ENCODE measurements at places on chromosomes 4 and X. TPM values are rescaled to one million over a fixed set of nuclear protein-coding genes. Genes with fewer than 3 reads are reported as not detected.
A peak's percentile ranks its signal among the peaks of the same experiment; 100 is the strongest.

DNA sequence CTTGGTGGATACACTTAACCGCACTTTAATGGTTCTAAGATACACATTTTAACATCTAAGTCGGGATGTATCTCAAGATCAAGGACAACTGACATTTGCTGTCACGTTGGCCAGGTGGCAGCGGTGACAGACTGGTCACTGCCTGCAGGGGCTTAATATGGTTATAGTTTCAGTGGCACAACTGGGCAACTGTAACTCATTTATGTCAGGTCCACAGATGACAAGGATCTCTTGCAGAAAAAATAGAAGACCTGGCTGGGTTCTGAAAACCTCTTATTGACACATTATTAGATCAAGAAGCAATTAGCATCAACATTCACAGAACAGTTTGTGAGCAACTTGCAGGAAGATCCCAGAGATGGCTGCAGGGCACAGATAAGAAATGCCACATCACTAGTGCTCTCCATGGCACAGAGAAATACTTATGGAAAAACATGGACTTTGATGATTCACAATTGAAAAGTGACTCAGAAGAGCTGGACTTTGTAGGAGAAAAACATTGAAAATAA, 99.6 kb upstream of the SORBS2 start:
- H3K36me3 ChIP-seq: no peaks in the 10 kb centered on the region
- DNase-seq: no peak

Gene PCDH18
- polyA plus RNA-seq: 12.3 TPM

GRCh38 chrX:118807151-118808017, 16.2 kb upstream of the ZCCHC12 start:
- no peaks in the 10 kb centered on the region for H3K4me1 ChIP-seq
- no peak overlapping the region for H3K27ac ChIP-seq
- no peaks in the 10 kb centered on the region for H3K36me3 ChIP-seq

Gene ZNF182
- polyA plus RNA-seq: 3.2 TPM

DNA sequence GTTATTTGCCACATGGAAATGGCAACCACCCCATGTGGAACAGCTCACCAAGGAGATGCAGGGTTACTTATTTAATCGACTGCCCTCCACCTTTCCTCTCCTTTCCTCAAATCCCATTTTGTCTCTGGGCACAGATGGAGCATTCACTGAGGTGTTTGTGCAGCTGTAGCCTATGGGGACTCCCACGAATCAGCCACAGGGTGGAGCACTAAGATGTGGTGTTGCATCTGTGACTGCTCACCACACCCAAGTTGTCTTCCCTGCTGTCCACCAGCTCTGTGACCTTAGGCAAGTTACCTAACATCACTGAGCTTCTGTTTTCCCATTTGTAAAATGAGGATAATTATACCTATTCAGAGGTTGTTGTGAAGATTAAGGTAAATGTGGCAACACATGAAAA, 252.4 kb upstream of the CPEB2 start:
- H3K36me3 ChIP-seq: no peaks in the 10 kb centered on the region
- H3K27me3 ChIP-seq: no peaks in the 10 kb centered on the region
- DNase-seq: peak; percentile 68
- H3K27ac ChIP-seq: no peak overlapping the region
- H3K4me1 ChIP-seq: no peaks in the 10 kb centered on the region

GRCh38 chr4:19300213-19300612, 951.5 kb upstream of the SLIT2 start:
- H3K36me3 ChIP-seq: no peaks in the 10 kb centered on the region
- no peak overlapping the region for H3K27ac ChIP-seq
- no peaks in the 10 kb centered on the region for H3K27me3 ChIP-seq
- DNase-seq: no peak
- no peak overlapping the region for H3K4me3 ChIP-seq

DNA sequence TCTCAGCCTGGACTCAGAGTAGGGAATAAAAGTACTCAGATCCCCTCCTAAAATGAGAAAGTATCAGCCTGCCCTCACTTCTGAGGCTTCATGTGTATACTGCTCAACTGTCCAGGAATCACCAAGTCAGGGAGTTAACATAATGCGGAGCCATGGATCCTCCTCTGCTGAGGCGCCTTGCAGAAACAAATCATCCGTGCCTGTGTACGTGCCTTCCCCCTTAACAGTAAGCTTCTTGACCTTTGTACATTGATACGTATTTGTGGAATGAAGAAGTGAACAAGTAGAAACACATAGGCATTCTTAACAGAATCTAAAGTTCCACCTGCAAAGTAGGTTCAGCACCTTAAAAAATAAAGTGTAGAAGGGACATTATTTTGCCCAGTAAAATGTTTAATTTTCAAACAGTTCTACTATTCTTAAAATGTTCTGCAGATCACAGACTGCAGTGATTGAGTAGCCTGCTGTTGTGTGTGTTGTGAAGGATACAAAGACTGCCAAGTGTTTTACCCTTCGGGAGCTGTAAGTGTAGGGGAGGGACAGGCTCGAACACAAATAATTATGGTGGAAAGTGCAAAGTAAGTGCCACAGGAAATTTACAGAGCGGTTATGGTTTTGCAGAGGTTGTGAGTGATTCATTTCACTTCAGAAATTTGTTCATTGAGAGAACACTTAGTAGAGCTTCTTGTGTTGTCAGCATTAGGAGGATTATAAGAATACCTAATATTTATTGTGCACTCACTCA, 61.9 kb downstream of the ARHGAP10 start:
- H3K27me3 ChIP-seq: no peaks in the 10 kb centered on the region
- no peaks in the 10 kb centered on the region for H3K36me3 ChIP-seq
- no peak for DNase-seq

- peak overlapping the region; percentile 75 for H3K4me3 ChIP-seq
- H3K27me3 ChIP-seq: no peaks in the 10 kb centered on the region
- DNase-seq: peak; percentile 66
- H3K36me3 ChIP-seq: no peaks in the 10 kb centered on the region
Observed at GRCh38 chr4:145935253-145936141, 3.1 kb downstream of the ZNF827 start.

Gene OCIAD1
- 141 TPM for polyA plus RNA-seq

Gene CYP4V2
- 11.4 TPM for polyA plus RNA-seq

Gene CCDC158
- 39.2 TPM for polyA plus RNA-seq

Gene GUCY1A1
- 4.5 TPM for polyA plus RNA-seq

DNA sequence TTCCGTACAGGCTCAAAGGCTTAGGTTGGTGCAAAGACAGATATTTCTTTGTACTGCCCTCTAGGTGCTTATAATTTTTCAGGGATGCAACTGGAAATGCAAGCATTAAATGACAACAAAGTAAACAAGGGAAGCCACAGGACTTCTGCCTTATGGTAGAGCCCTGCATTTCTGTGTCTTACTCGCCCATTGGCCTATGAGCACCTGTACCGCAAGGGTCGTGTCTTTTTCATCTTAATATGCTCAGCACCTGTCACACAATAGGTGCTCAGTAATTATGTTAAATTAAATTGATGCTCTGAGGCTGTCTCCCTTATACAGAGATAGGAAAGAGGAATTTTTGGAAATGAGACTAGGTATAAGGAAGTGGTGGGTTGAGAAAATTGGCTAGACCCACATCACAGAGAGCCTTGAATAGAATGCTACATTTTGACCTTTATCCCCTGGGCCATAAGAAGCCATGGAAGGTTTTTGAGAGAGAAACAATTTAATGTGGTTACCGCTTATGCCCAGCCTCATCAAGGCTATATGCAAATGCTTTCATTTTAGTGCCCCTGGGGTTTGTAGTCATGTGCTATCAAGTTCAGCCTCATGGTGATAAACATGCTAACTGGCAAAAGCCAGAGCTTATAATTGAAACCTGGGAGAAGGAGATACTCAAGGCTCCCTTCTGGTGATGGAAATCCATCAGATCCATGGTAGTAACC, 16.3 kb downstream of the VSIG4 start:
- H3K27me3 ChIP-seq: no peaks in the 10 kb centered on the region
- H3K4me3 ChIP-seq: no peak overlapping the region
- DNase-seq: no peak
- H3K27ac ChIP-seq: no peak overlapping the region
- no peaks in the 10 kb centered on the region for H3K4me1 ChIP-seq

GRCh38 chr4:139734875-139735380, 69.3 kb downstream of the MGST2 start:
- H3K4me3 ChIP-seq: peak overlapping the region; percentile 48
- H3K36me3 ChIP-seq: no peaks in the 10 kb centered on the region
- peaks cover 45% of the 10 kb centered on the region for H3K4me1 ChIP-seq

- no peak overlapping the region for H3K27ac ChIP-seq
- DNase-seq: no peak
- no peaks in the 10 kb centered on the region for H3K4me1 ChIP-seq
Observed at GRCh38 chrX:41421071-41421729, 25.9 kb upstream of the NYX start.

Gene HERC6
- polyA plus RNA-seq: 8.8 TPM

- H3K27ac ChIP-seq: no peak overlapping the region
- no peaks in the 10 kb centered on the region for H3K4me1 ChIP-seq
- H3K4me3 ChIP-seq: no peak overlapping the region
- no peaks in the 10 kb centered on the region for H3K36me3 ChIP-seq
Observed at GRCh38 chr4:36290641-36291040, 9.2 kb downstream of the DTHD1 start.

Gene MAGEC2
- polyA plus RNA-seq: 43.6 TPM

- no peak within 1 kb of the TSS for H3K27ac ChIP-seq
- no peaks in the 10 kb centered on the region for H3K36me3 ChIP-seq
- peak within 1 kb of the TSS; percentile 56 for H3K4me3 ChIP-seq
Observed at GRCh38 chrX:102155806-102156179, at the start of gene BEX5. TSS of gene BEX5 (minus strand) at chrX:102155977. CDS start at chrX:102154265, 1,712 bp downstream.

DNA sequence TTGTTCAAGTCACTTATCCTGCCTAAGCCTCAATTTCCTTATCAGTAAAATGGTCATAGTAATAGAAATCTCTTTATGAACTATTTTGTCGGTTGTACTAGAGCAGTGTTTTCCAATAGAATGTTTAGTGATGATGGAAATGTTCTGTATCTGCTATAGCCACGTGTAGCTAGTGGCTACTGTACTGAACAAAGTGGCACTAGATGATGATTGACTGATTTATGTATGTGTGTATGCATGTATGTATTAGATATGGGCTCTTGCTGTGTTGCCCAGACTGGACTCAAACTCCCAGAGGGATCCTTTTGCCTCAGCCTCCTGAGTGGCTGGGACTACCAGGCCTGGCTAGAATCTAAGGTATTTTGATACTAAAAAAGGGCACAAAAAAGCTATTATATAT, 24.7 kb upstream of the SLC9B1 start:
- H3K27me3 ChIP-seq: no peaks in the 10 kb centered on the region
- no peaks in the 10 kb centered on the region for H3K4me1 ChIP-seq
- no peaks in the 10 kb centered on the region for H3K36me3 ChIP-seq
- DNase-seq: no peak

GRCh38 chr4:21447301-21448054, 501.1 kb downstream of the KCNIP4 start:
- H3K27me3 ChIP-seq: no peaks in the 10 kb centered on the region
